ENCODE measurements at places on chromosomes 5 and 9.

DNA sequence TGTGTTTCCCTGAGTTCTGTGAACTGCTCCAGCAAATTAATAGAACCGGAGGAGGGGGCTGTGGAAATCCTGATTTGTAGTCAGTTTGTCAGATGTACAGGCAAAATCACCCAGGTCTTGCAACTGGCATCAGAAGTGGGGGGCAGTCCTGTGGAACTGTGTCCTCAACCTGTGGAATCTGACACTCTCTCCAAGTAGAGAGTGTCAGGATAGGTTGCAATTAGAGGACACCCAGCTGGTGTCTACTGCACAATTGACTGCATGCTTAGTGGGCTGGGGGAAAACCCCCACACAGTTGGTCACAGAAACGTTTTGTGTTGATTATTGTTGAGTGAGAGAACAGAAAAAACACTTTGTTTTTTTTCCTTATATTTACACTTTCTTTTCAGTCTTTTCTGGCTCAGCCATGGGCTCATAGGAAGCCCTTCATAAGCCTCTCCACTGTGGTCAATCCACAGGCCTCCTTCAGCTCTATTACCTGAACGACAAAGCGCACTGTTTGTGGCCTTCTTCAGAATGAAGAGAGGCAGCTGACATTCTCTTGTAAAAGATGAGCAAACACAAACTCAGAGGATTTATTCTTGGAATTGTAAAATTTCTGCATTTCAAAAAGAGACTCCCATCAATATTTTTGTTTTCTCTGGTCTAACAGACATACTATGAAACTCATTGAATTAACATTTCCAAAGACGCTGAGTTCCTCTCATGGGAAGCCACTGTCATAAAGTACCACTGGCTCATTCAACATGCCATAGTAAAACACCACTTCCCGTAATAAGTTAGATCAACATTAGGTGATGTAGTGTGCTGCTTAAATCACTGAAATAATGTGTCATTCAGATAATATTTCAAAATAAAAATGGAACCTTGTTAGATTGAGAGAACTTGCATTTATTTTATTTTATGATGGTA is 348.9 kb upstream of the RFX3 start:
- no peak for DNase-seq

DNA sequence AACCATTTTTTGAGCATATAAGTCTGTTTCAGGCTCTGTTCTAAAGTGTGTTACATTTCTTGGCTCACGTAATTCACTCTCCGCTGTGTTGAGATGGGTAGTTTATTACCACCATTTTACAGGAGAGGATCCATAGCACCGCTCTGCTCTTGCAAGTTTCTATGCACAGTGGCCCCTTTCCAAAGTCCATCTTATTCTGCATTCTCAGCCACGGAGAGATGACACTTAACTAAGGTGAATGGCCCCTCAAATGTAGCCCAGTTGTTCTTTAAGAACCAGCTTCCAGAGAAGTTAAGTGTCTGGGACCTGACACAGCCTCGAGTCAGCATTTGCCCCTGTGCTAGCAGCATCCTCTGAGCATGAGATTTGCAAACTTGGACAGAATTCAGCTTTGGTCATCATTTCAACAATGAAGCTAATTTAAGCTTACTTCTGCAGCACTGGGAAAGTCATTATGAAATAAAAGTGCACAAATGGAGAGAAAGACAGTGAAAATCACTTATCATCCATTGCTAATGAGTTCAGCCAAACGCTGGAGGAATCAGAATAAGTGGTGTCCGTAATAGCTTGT is 61.9 kb downstream of the FAM78A start:
- DNase-seq, result no peak

GRCh38 chr5:133698646-133699526 is 86.5 kb upstream of the FSTL4 start:
- no peak for DNase-seq

DNA sequence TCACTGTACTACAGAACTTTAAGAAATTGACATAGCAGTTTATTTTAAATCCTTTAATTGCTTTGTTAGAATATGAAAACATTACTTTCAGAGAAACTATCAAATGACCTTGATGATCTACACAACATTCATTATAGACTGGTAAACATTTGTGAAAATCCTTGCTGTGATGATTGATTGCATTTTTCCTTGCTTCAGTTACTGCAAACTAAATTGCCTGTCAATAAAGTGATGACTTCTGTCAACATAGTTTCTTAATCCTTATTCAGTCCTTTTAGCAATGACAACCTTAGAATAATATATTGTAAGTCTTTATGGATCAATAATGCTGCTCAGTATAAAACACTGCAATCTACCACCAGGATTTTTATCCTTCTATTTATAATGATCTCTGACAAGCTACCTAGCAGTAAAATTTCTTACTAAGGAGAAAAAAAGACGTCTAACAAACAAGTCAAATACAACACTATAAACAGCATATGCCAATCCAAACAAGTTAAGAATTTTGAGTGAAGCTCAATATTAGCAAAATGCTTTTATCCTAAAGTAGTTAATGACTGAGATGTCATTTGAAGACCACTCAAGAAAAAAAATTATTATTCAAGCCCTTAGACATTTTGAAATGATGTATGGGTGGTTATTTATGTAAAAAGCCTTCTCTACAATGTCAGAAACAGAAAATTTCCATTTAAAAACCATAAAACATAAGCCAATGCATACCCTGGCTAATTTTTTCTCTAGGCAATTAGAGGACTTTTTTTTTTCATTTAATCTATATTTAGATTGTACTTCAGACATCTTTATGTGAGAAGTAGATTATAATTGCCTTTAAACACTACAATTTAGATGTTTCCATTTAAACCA is 105.5 kb downstream of the FBXL17 start:
- DNase-seq, result no peak

DNA sequence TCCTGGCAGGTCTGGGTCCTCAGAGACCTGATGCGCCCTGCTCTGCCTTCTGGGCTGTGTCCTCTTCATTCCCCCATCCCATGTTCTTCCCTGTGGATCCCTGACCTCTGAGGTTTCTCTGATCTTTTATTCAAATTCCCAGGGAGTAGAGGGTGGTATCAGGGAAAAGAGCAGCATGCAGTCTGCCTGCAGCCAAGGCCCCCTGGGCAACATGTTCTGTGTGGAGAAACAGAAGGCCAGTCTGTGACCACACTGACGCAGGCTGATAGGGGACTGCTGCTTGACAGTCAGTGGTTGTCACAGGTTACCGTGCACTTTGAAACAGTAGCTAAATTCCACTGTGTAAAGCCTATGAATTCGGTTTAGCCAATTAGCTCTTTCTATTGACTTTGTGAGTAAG is 156.6 kb upstream of the IRX2 start:
- no peak for DNase-seq
